OCI-LY7 (cell line): ENCODE measurements at places on chromosomes 4 and X. TPM values are rescaled to one million over a fixed set of nuclear protein-coding genes. Genes with fewer than 3 reads are reported as not detected.

- DNase-seq: no peak
Observed at GRCh38 chr4:83947125-83947829, 411.4 kb downstream of the GPAT3 start.

DNA sequence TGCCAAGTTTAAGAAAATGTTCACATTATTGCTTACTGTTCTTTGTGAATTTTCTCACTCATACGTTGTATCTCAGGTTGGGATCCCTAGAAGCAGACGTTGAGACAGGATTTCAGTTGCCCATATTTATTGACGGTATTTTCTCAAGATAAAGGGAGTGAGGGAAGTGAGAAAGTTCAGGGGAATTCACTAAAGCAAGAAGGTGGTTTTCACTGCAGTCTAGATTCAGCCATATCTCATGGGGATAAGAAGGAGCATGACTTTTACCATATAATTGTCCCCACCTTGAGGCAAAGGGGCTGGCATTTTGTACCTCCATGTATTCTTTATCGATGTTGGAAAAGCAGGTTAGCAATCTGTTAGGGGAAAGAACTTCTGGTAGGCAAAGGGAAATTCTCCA is 543.0 kb downstream of the CCSER1 start:
- no peak for DNase-seq

DNA sequence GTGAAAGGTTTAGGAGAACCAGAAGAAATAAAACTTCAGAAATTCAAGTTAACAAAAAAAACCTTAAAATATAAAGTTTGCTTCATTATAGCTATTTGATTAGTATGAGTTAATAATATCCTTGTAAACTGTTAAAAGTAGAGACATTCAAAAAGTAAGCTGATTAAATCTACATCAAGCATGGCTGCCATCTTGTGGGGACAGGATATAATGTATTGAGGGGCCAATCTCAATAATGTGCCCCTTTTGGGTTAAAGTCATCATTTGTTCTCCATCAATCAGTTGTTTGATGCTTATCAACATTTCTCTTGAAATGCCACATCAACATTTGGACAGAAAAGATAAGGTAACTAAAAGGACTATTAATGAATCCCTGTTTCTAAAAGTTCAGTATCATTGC is 4.6 kb upstream of the GRID2 start:
- DNase-seq: no peak

DNA sequence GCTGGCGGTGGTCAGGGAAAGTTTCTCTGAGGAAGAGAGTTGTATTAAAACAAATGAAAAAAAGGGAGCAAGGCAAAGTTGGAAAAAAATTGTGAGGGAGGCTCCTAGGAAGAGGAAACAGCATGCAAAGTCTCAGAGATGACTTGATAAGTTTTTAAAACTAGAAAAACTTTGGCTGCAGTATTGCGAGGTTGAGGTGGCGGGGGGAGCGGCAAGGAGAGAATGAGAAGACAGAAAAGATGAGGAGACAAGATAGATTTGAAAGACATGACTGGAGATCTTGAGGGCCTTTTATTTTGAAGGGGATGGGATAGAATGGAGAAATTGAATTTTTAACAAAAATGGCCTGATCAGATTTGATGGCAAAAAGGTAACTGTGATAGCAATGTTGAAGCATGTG is 4.8 kb upstream of the UBE2D3 start:
- no peak for DNase-seq

KIAA1210 gene
- not detected in 2 replicates for total RNA-seq
